ENCODE measurements at places on chromosomes 16 and 17.

DNA sequence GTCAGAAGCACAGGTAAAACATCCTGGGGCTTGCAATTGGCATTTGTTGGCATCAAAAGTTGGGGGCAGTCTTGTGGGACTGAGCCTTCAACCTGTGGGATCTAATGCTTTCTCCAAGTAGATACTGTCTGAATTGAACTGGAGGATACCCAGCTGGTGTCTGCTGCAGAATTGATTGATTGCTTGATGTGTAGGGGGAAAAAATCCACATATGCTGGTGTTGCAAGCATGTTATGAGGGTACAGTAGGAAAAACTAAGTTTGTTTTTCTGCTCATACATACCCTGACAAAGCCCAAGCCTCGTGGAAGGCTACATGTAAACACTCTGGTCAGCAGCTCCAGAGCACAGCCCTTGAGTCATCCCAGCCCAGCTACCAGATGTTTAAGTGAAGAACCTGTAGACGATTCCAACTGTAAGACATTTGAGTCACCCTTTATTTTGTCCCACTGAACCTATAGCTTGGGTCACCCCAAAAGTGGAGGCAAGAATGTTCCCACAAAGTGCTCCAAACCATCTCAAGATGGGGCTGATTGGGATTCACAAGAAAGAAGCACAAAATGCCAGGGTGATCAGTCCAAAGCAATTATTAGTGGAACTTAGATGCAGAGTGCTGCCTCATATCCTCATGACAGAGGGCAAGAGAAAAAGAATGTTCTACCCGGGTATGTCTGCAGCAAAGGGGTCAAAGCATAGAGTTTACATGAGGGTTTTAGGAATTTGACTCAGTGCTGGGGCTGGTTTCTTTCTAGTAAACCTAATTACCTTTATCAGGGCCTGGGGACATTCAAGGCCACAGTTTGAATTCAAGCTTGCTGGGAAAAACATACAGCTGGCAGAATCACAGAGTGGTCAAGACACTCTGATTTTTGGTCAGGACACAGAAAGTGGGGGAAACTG, 9.6 kb upstream of the APPBP2 start:
- no peak for DNase-seq

GRCh38 chr17:3798273-3799180, 2.5 kb downstream of the ITGAE start:
- DNase-seq, result no peak

DNA sequence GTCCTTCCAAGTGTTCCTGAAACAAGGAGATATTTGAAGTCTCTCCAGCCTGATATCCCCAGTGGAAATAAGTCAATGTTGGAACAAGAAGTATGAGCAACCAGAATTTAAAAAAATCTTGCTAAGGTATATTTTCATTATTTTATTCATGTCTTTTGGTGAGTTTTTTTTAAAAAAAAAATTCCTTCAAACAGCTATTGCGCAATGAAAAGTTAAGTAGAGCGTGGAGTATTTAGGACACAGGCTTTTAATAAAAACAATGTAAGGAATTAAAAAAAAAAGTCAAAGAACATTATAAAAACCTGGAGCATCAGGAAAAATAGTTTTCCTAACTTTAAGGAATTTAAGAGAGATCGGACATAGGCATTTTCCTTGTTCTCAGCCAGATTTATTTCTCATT, 940.4 kb downstream of the KCNJ2 start:
- DNase-seq, result no peak

DNA sequence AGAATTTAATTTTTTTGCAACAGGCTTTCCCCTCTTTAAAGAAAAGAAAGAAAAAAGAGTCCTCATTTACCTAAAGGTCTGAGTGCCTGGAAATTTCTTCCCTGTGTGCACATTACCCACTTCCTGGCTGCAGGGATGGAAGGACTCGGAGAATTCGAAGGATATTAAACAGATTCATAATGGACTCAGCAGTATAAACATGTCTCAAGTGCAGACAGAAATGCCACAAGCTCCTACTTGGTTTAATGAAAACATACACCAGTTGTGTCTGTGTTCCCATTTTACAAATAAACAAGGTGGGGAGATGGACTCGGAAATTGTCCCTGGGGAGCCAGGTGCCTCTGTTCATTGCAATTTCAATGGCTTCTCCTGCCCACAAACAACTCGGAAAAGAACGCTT, 47.2 kb downstream of the MEOX1 start:
- DNase-seq, result no peak

DNA sequence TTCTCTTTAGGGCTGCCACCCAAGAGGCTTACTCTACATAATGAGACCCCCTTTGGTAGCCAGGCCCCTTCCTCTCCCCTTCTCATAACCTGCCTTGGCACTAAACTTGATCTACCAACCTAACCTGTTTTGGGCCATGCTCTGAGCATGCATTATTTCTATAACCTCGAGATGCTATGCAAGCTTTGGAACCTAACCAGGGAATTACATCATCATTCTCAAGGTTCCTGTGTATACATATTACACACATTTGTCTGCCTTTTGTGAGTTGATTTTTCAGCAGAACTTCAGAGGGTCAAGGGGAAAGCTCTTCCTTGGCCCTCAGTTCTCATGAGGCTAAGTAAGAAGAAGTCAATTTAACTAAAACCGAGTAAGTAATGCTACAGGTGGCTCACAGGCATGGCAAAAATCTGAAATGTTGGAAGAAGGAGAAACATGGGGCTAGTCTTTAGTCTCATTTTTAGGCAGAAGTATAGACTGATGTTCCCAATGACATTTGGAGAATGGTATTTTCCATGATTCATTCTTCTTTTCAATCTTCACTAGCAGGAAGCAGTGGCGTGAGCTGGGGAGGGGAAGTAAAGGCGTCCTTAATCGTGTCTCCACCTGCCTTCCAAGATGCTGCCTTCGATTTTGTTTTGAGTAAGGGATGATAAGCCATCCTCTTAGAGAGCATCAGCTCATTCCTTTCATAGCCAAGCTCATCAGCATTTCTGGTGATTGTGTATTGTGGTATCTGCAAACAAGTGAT, 308.4 kb downstream of the ABCC12 start:
- no peak for DNase-seq

DNA sequence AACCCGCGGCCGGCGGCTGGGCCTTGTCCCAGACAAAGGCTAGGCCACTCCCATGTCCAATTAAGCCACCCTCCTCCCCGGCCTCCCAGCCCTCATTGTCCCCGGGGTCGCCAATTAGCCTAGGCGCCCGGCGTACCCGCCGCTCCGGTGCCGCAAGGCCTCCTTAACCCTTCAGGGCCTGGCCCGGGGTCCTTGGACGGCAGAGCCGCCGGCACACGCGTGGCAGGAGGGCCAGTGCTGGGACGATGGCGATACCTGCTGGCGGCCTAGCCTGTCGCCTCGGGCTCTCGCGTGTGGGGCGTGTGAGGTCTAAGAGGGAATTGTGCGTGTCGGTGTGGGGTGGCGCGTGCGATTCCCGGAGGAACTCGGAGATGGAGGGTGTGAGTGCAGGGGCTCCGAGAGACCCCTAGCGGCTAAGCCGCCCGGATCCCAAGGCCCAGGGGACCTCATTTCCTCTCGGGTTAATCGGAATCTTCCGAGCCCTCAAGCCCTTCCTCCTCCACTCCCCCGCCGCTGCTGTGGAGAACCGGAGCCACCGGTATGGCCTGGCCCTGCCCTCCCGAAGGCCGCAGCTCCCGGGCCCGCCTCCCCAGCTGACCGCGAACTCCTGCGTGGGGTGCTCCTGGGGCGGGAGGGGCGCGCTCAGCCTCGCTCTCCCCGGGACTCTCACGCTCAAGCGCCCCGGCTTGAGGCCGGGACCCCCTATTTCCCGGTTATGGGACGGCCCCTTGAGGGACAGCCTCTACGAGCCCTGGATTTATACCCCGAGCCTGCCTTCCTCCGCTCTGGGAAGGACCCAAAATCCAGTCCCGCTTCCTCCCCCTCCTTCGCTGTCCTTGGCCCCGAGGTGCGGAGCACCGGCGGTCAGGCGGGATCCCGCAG, 11.9 kb downstream of the TBX2 start:
- DNase-seq, result no peak

GRCh38 chr17:14461227-14461548, 160.3 kb downstream of the HS3ST3B1 start:
- DNase-seq, result no peak

DNA sequence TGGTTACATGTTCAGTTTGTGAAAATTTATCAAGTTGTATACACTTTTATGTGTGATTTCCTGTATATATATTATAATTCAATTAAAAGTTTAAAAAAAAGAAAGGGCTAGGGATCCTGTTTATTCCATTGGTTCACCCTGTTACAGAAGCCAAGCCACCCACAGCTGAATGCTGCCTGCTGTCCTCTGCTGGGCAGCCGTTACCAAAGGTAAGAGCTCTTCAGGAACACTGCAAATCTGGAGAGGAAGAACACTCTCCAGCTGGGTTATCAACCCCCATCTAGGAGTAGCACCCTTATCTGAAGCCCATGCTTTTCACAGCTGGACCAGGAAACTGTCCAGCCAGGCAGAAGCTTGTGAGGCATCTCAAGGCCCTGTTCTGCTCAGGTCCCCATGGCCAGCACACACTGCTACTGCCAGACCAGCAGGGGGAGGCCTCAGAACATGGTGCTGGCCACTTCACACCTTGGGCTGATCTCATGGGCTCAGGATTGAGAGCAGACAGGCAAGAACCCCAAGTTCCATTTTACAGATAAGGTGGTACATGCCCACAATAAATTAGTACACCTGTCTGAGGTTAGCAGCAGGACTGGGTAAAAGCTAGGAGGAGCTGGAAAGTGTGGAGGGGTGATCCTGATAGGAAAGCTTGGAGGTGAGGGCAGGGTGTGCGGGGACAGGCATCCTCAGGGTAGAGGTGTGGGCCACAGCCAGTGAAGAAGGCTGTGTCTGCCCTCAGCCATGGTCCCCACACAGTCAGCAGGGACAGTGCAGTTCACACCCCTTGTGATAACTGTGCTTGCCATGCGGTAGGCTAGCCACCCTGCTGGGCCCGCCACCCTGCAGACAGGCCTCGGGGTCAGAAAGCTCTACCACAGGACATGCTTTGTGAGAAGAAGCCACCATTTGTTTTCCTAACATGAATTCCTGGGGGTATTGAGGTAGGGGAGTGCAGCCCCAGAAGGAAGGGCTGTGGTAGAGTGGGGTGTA, 54.3 kb upstream of the SREBF1 start:
- no peak for DNase-seq

GRCh38 chr16:568401-569258, 1.1 kb upstream of the PIGQ start:
- DNase-seq, result no peak

DNA sequence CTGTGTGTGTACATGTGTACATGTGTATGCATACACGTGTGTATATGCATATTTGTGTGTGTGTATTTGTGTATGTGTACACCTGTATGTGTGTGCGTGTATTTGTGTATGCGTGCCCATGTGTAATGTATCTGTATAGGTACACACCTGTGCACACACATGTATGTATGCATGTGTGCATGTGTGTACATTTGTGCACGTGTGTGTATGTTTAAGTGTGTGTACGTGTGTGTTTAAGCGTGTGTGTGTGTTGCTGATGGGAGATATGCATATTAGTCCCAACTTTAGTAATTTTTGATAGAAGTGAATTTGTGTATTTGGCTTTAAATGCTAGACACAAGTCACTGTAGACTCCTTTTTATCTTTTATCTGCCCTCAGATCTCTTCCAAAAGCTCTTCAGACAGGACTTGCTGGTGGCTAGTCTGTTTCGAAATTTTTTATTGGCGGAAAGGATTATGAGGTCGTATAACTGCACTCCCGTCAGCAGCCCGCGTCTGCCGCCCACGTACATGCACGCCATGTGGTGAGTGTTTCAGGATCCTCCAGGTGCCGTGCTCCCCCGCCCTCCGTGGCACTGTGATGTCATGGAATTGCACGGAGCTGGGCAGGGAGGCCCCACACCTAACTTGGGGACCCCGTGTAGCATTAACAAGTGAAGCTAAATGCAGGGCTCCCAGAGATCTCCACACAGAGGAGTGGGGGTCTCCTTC, 168.8 kb upstream of the CHMP6 start:
- DNase-seq, result no peak

- no peak for DNase-seq
These were observed 788 bp downstream of the METTL22 start for GRCh38 chr16:8622315-8622656.

- no peak for DNase-seq
These were observed 34.6 kb downstream of the KANSL1 start for GRCh38 chr17:46158323-46159296.

DNA sequence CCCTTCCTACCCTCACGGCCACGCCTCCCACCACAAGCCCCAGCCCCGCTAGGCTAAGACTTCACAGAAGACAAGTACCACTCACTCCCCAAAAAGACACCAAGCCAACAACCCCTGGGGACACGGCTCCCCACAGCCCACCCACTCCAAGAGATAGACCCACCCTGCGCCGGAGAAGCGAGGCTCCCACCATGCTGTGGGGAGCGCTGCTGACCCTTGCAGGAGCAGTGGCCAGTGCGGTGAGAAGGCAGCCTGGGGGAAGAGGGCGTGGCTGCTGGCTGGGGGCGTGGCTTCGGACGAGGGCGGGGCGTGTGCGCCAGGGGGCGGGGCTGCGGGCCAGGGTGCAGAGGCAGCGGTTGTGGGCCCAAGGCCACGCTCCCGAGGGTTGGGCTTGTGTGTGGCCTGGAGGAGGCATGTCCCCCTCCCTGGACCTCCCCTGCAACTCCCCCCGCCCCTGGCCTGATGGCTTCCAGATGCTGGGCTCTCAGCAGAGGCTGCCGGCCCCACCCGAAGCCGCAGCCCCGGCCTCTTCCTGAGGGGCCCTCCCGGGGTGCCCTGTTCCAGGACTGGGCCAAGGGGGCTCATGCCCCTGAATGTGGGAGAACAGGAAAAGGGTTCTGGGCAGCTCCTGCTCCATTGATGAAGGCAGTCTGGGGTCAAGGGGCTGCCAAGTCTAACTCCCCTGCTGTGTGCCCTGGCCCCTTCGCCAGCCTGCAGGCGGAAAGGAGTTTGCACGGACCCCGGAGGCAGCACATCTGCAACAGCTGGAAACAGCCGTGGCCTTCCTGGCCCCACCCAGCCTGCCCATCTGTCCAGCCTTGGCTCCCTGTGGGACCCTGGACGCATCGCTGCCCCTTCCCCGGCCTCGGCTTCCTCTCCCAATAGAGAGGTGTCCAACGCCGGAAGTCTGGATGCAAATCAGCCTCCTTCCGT, 9.1 kb downstream of the TFAP4 start:
- no peak for DNase-seq

- no peak for DNase-seq
These were observed 19.7 kb downstream of the MEAK7 start for GRCh38 chr16:84484579-84485254.

DNA sequence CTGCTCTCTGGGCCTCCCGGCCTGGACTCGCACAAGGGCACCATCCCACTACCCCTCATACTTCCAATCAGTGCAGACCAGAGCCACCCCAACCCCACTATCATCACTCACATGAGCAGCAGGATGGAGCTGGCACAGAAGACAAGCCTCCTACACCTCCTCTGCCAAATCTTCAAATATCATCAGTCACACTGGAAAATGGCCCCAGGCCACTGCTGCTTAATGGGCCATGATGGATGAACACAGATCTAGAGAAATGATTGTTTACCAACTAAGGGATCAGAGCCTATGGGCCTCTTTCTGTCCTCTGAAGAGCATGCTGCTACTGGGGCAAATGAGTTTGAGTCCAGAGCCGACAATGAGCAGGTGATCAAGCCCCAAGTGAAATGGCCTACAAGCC, 165.5 kb downstream of the GRIN2A start:
- no peak for DNase-seq

GRCh38 chr16:10897134-10897533, 20.1 kb downstream of the CIITA start:
- DNase-seq, result no peak
